ENCODE measurements at places on chromosomes 13 and 19.

DNA sequence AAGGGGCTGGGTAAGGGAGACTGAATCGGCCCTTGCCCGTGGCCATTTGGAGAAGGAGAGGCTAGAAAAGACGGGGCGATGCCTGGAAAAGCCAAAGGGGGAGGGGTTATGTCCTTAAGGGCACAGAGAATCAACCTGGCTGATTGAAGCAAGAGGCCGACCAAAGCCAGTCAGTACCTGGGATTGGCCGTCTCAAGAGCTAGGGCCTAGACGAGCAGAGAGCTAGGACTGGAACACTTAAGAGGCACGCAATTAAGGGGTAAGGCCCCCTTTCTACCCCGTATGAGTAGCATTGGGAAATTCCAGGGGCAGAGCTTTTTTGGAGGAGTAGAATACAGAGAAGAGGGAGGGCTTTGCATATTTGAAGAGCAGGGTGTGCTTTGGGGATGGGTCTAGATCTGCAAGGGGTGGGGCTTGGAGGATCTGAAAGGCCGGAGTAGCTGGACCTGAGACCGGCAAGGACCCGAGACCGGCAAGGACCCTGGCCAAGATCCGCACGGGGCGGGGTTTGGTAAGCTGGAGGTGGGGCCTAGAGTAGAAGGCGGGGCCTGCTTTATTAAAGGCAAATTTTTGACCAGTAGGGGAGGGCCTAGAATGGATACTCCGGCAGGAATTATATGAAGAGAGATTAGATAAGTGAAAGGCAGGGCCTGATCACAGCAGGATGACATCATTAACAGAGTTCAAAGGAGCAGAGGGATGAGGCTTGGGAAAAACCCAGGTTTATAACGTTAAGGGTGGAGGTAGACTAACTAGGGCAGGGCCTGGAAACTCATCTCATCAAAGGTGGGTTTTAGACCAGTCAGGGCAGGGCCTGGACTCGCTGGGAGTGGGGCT lies 10.7 kb upstream of the CACNG6 start:
- DNase-seq: peak; percentile 69

DNA sequence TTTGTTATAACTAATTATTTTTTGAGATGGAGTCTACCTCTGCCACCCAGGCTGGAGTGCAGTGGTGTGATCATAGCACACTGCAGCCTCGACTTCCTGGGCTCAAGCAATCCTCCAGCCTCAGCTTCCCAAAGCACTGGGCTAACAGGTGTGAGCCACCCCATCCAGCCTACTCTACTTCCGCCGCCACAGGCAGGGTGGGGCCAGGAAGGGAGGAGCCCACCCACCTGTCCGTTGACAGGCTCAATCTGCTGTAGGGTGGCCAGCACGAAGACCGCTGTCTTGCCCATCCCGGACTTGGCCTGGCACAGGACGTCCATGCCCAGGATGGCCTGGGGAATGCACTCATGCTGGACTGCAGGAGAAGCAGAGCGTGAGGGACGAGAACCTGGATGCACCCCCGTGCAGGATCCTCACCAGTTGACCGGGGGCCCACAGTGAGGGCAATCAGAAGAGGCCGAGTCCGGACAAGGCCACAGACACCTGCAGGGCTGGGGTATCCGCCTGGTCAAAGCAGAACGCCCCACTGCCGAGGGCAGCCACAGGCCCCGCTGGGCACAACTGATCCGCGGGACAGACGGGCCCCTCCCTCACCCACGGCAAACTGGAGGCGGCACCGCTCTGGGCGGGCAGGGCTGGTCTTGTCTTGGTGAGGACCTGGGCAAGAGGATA lies 6.7 kb downstream of the DDX39A start:
- DNase-seq: no peak

DNA sequence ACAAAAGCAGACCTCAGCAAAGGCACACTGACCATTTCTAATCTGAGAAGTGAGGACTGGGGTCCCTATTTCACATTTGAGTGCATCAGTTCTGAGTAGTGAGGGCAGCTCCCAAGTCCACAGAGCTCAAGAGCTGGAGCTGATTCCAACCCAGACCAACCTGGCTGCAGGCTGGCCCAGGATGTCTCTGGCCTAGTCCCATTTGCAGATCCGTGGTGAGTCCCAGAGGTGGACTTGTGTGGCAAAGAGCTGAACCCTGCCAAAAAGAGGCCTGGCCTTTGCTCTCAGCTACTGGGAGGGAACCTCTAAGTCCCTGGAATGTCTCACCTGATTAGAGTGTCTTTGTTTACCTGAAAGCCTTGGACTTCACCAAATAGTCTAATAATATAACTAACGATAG lies 14.6 kb downstream of the SIGLEC7 start:
- DNase-seq: no peak

GRCh38 chr13:91805605-91806004 lies 407.2 kb downstream of the GPC5 start:
- DNase-seq: no peak

GRCh38 chr19:48578891-48579290 lies 26.9 kb downstream of the SULT2B1 start:
- DNase-seq: no peak

GRCh38 chr13:66343224-66343828 lies 886.8 kb downstream of the PCDH9 start:
- DNase-seq: no peak

DNA sequence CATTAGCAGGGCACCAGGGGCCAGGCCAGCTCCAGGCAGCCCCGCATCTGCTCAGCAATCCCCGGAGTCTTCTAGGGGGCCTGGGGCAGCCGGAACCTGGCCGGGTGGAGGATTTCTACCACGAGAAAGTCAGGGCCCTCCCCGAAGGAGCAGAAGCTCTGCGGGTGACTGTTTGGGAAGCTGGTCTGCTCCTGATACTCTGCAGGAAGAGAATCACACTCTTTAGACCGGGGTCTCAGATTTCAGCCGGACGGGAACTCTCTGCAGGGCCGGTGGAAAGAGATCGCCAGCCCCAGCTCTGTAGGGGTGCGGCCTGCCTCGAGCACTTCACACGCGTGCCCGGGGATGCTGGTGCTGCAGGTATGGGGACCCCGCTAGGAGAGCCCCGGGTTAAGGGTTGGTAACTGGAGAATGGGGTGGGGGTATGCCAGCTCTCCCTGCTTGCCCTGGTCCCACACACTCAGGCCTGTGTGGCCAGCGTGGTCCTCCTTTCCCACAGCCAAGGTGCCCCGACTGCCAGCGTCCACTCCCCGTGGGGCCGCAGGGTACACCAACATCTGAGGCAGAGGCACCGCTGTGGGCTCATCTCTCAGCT lies 20.1 kb downstream of the RASA3 start:
- no peak for DNase-seq

- no peak for DNase-seq
These were observed 6.7 kb downstream of the SAFB2 start for GRCh38 chr19:5615756-5616327.

- DNase-seq: no peak
These were observed 45.3 kb downstream of the KLF2 start for GRCh38 chr19:16369664-16370576.

DNA sequence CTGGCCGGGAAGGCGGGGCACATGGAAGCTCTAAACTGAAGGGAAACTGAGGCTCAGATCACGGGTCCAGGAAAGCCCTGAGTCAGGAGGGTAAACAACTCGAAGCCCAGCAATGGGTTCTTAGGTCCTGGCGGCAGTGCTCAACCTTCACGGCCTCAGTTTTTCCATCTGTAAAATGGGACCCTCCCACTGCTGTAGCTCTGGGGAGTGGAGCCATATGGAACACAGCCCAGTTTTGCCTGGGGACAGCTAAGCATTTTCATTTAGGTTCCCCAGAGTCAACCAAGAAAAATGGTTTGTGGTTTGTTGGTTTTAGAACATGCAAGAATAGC lies 30.4 kb downstream of the CEBPG start:
- DNase-seq: no peak

DNA sequence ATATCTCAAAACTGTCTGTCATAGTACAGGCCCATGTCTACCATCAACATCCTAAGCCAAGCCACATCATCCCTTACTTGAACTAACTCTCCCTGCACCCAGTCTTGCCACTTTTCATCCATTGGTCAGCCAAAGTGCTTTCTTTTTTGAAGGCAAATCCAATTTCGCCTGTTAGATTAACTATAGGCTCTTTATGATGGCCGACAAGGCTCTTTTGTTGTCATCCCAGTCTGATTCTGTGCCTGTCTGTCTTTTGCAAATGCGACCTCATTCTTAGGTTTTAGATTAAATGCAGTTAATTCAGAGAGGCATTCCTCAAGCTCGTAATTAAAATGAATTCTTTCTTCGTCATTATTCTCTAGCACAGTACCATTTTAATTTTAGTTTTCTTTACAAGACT lies 148.3 kb downstream of the HS6ST3 start:
- DNase-seq: no peak

- DNase-seq: no peak
These were observed 143.5 kb upstream of the SOX1 start for GRCh38 chr13:111923439-111923838.

DNA sequence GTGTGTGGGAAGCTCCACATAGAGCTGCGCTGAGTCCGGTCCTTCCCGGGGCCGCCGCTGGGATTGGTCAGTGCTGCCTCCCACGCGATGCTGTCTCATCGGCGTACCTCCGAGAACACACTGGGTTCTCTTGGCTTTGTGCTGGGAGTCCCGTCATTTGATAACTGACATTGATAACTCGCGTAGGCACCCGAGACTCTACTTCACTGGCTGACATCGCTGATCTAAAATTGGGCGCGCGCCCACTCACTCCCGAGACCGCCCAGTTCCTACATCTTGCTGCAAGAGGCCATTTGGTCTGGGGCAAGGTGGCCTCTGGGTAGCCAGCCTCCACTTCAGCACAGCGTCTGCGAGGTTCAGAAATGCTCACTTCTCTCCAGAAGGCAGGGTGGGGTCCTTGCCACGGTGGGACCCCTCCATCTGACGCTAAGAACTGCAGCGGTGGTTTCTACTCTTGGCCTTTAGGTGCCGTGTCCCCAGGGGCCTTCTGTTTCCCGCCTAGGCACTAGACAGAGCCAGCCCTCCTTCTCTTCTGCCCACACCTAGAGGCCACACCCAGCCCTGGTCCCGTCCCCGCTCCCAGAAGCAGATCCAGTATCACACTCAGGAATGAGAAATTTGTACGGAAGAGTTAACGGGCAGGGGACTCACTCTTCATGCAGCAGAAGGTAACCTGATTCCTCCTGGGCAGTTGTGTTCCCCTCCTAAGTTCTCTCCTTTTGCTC lies 40.7 kb upstream of the ATP11A start:
- no peak for DNase-seq

DNA sequence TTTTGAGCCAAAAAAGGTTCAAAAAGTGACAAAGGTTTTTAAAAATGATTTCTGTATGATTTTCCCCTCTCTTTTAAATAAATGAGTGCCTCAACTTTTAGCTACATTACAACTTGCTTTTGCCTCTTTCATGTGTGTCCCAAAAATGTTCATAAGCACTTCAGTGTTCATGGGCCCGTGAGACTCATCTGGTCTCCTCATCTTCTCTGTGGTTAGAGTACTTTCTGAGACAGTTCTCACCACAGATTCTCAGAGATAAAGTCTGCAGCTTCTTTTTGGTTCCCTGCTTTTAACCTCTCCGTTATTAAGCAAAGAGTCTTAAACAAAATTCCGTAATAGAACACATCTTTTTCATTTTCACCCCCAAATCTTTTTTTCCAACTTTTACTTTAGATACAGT lies 156.9 kb downstream of the DLEU7 start:
- no peak for DNase-seq

GRCh38 chr13:34862311-34862710 lies 79.8 kb upstream of the NBEA start:
- no peak for DNase-seq

GRCh38 chr19:55070466-55071128 lies 5.1 kb upstream of the EPS8L1 start:
- no peak for DNase-seq
